Activated naive CD8-positive, alpha-beta T cell treated with anti-CD3 and anti-CD28 coated beads for 36 hours (primary cell): ENCODE measurements at places on chromosomes 4 and X. TPM values are rescaled to one million over a fixed set of nuclear protein-coding genes. Genes with fewer than 3 reads are reported as not detected.

The TBC1D14 gene
- total RNA-seq: 39.3 TPM

The BGN gene
- not detected for total RNA-seq

The C4orf17 gene
- not detected for total RNA-seq

The SH3BGRL gene
- 32.9 TPM for total RNA-seq

The SPANXN4 gene
- total RNA-seq: not detected
